ENCODE measurements at places on chromosomes 3 and 15.

DNA sequence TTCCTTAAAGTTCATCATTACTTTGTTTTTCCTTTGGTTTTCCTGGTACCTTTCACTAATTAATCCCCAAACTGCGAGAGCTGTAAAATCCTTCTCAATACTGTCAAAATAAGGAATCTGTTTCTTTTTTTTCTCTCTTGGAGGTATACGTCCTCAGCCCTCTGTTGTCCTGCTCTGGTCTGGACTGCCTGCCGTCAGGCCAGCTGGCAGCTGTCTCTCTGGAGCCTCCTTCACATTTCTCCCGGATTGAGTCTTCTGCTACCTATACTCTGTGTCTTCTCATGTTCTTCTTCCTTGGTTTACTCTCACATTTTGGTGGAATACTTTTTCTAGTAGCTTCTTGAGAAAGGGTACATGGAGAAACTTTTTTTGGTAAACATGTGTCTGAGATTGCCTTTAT is 13.8 kb downstream of the TATDN2 start:
- no peak for DNase-seq

- no peak for DNase-seq
These were observed 16.9 kb upstream of the PRKCI start for GRCh38 chr3:170205302-170205701.

DNA sequence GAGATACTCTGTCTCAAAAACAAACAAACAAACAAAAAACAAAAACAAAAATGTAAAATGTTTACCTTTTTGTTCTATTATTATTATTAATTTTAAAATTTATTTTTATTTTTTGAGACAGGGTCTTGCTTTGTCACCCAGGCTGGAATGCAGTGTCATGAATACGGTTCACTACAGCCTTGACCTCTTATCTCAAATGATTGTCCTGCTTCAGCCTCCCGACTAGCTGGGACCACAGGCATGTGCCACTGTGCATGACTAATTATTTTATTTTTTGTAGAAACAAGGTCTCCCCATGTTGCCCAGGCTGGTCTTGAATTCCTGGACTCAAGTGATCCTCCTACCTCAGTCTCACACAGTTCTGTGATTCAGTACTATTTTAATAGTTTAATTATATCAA is 5.7 kb upstream of the SLC25A26 start:
- no peak for DNase-seq

DNA sequence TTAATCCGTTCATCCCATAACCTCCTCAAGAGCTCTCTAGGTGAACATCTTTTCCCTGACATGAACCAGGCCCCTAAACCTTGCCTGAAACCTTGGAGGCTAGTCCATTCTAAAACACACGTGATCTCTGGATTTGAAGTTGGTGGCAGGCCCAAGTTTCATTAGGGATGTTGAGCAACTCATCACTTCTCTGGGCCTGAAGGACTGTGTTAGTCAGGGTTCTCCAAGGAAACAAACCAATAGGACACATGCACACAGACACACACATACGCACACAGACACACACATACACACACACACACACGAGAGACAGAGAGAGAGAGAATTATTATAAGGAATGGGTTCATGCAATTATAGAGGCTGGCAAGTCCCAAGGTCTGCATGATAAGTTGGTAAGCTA is 31.9 kb downstream of the ACAN start:
- DNase-seq, result no peak

DNA sequence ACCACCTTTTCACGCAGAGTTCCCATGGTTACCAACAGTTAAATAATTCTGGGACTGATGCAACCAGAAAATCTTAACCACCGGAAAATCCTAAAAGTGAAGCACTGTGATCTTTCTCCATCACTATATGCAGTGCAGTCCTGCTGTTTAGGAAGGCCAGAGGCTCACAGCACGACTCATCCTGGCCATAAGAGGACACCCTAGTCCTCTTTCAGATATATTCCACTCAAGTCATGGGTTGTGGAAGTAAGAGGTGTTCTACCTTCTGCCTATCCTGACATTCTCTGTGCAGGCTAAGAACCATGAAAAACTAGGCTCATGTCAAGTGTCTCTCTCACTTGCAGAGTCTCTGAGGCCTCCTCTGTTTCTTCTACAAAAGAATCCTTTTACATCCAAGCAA is 67.2 kb downstream of the DHX30 start:
- DNase-seq, result no peak

DNA sequence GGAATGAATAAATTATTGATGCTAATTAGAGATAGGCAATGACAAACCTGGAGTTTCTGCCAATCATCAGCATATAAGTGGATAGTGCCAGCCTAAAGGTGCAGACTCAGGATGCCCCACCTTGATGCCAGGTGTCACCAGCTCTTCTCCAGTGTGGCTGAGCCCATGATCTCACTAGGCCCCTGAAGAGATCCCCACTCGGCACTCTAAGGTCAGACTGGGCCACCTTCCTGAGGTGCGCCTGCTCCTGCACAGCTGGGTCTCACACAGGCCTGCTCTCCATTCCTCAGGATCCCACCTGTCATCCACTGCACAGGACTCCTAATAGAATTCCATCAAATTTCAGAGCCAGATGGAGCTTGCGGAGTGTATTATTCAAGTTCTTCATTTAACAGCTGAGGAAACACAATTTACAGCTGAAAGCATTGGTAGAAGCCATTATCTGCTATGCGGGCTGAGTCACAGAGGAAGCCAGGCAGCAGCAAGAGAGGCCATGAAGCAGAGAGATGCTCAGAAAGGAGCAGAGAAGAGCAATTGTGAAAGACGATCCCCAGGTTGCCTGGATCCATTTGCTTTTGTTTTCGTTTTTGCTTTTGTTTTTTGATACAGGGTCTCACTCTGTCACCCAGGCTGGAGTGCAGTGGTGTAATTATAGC is 25.1 kb upstream of the FSTL1 start:
- DNase-seq, result no peak

- DNase-seq, result no peak
These were observed 2.9 kb downstream of the NRROS start for GRCh38 chr3:196642434-196642833.

DNA sequence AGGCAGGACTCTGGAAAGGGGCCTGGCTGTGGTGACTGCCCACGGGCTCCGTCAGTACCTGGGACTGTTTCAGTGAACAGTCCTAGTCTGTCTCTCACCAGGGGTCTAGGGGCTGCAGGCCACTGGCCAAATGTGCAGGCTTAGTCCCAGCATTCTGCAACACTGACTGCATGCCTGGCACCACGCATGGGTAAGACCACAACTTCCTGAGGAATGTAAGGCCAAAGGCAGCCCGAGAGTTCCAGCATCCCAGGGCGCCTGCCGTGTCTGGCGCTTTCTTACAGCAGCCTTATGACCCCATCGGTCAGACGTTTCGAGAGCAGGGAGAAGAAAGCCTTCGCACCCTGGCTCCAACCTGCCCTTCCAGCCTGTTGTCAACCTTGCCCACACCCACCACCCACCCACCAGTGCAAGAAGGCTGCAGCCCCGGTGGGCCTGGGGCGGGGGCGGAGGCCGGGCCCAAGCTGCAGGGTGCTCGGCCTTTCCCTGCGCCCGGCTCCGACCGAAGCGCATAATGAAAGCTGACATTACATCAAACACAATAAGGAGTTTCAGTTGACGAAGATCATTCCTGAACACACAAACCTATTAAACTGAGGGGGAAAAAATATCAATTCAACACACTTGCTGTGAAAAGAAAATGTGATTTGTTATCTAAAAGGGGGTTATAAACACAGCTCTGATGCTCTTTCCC is 29.5 kb upstream of the TMEM115 start:
- DNase-seq, result no peak

DNA sequence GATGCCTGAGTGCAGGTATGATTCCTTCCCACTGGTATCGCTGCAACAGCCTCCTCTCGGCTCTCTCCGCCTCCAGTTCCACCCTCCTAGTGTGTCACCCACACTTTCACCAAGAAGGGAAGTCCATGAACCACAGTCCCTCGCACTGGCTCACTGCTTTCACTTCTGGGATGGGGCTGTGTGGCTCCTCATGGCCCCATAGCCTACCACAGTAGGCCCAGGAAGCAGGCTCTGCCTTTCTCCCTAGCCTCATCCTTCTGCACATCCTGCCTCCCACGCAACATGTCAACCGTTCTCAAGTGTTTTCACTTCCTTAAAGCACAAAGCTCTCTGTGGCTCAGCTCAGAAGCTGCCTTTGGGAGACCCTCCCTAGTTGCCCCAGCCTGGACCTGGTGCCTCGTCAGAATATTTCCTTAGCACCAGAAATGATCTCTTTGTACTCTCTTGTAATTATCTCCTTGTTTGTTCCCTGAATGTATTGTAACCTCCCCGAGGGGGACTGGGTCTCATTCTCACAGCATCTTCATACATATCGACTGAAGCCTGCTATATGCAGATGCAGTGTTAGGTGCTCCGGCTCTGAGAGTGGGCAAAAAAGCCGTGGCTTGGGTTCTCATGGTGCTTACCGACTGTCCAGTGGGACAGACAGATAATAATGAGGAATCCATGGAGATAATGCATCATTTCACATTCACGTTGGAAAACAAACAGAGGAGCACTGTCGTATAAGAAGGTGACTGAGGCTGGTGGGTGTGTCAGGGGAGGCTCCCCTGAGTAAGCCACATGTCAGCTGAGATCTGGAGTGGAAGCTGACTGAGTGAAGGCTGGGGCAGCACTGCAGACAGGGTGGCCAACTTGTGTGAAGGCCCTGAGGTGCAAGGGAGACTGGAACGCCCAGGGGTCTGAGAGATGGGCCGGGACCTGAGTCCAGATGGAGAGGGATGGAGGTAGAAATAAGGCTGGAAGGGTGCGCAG is 107.1 kb downstream of the DGKG start:
- DNase-seq, result no peak

- DNase-seq, result no peak
These were observed 147.1 kb upstream of the RGMA start for GRCh38 chr15:93235926-93236780.

- DNase-seq, result no peak
These were observed 43.5 kb downstream of the CA12 start for GRCh38 chr15:63338170-63338569.

DNA sequence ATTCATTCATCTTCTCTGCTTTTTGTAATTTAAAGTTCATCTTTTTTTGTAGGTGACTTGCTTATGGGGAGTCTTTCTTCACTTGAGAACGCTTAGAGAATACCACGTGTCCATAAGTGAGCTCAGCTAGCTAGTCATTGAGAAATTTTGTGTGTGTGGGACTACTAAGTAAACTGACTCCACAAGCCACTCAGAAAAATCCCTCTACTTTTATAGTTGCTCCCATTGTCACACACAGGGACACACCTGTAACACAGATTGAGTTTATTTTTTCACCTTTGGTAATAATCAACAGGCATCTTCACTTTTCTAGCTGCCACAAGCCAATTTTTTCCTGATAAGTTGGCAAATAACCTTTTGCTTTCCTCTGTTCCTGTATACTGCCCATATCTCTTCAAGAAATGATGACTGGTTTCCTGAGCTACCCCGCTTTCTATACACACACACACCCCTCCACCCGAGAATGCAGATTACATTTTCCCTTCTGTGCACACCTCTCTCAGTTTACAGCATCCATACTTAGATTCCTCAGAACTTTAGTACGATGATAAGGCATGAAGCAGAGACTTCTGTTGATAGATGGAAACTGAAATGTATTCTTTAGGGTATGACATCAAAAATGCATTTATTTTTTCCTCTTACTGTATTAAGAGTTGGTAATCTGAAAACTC is 4.6 kb downstream of the TSC22D2 start:
- no peak for DNase-seq

GRCh38 chr3:12916159-12916558 is 74.8 kb upstream of the RPL32 start:
- DNase-seq, result peak; percentile 67

DNA sequence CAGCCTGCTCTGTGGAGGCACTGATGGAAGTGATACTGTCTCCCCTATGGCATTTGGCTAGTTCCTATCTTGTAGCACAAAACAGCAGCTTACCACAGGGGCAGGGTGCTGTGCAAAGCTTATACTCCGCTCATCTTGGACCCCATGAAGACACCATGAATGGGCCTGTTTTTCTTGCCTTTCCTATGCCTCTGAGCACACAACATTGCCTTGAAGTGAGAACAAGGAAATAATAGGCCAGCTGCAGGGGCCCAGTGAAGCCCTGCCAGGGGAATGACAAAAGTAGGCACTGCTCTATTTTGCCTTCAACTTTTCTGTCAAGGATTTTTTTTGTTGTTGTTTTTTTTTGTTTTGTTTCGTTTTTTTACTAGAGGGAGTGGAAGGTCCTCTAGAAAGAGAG is 110.3 kb downstream of the PDE8A start:
- DNase-seq, result no peak

- DNase-seq, result no peak
These were observed 93.5 kb upstream of the ALDH1A3 start for GRCh38 chr15:100786139-100786531.

DNA sequence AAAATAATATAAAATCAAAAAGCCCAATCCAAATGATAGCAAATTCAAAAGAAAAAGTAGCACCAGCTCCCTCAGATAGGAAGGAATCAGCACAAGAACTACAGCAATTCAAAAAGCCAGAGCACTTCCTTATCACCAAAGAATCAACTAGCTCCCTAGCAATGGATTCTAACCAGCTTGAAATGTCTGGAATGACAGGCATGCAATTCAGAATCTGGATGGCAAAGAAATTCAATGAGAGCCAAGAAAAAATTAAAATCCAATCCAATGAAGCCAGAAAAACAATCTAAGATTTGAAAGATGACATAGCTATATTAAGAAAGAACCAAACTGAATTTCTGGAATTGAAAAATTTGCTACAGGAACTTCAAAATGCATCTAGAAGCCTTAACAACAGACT is 1334.4 kb upstream of the ALCAM start:
- no peak for DNase-seq

DNA sequence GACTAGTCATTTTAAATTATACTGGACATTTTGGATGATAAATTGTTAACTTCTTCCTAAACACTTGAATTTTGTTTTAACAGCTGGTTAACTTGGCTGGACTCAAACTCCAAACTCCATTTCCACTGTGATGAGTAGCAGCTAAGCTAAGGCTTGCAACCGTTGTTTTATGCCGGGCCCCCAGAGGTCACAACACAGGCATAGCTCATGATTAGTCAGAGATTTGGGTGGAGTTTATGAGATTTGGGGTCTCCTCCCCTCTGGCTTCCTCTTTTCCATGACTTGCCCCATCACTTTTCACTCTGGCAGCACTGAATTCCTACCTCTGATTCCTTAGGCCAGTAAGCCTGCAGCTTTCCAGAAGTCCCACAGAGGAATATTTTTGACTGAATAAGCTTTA is 12.8 kb downstream of the THAP10 start:
- DNase-seq, result no peak

- DNase-seq, result no peak
These were observed 68.0 kb upstream of the TRPM1 start for GRCh38 chr15:31169558-31169957.

DNA sequence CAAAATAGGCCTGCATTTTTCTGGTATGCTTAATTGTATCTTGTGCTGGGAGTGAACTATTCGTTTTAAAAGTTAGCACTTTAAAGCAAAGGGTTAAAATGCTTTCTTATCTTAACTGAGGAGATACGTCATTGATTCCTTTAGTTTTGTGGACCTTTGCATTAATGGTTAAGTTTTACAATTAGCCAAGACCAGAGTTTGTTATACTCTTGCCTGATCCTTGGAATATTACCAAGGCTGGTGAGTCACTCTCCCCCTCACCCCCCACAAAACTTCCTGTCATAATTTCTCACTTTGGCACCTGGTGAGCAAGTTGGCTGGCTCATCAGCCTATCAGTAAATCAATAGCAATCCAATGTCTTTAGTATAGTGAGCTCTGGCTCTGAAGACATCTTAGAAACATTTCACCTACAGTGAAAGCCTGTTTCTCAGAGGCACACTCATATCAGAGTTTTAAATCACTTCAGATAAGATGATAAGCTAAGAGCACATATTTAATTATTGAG is 26.7 kb downstream of the SLC2A2 start:
- DNase-seq, result no peak

- no peak for DNase-seq
These were observed 52.6 kb upstream of the SEC61A1 start for GRCh38 chr3:127999509-128000106.

- peak; percentile 64 for DNase-seq
These were observed 40.8 kb downstream of the CHST14 start for GRCh38 chr15:40511472-40512133.

Measured in left hindlimb (tissue), 1 donor.